GM23248 (cell line): ENCODE measurements at places on chromosomes 2 and 18. TPM values are rescaled to one million over a fixed set of nuclear protein-coding genes. Genes with fewer than 3 reads are reported as not detected.

DNA sequence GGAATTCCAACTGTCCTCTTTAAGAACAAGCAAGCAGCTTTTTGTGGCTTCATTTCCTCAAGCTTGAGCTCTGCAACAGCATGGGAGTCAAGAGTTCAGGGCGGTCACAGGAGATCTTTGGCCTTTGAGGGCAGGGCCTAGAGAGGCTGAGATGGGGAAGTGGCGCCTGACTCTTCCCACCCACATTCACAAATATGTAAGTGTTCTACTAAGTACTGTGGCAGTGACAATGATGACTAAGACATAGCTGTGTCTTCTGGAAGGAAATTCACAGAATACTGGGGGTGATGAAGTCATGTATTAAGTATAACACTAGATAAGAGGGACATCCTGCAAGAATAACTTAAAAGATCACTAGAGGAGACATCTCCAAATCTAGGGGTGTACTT lies 15.0 kb downstream of the RND3 start:
- 0 out of 2 replicates have a peak overlapping the region, but pooled peaks have one; percentile 16 for H3K4me3 ChIP-seq
- peak; percentile 93 for DNase-seq
- peak overlapping the region; percentile 95 for H3K27ac ChIP-seq
- H3K27me3 ChIP-seq: no peaks in the 10 kb centered on the region
- peaks cover 88% of the 10 kb centered on the region for H3K36me3 ChIP-seq

DNA sequence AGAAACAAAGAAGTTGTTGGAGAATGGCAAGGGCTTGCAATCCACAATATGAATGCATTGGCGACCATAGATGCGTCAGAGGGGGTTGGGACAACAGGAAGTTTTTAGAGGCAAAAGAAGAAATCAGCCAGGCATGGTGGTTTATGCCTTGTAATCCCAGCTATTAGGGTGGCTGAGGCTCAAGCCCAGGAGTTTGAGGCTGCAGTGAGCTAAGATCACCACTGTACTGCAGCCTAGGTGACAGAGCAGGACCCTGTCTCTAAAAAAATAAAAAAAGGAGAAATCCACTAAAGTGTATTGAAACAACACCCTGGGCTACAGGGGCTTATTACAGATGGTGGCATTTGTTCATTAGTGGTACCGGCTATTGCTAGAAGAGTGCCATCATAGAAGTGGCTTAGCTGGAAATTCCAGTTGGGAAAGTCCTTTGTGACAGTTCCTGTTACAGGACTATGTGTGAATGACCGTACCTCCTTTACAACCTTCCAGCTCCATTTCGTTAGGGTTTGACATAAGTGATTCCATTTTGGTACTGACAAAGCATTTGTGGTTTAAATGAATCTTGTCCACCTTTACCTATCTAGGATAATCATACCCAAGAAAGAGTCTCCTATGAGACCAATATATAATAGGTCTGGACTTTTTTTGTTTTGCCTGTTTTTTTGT lies 10.7 kb upstream of the WDSUB1 start:
- H3K27me3 ChIP-seq: no peaks in the 10 kb centered on the region
- H3K4me3 ChIP-seq: no peak overlapping the region
- no peaks in the 10 kb centered on the region for H3K4me1 ChIP-seq
- no peaks in the 10 kb centered on the region for H3K36me3 ChIP-seq

The TXNDC2 gene
- total RNA-seq: not detected in 2 replicates

The SPHKAP gene
- 0.13 and 0.32 TPM in 2 replicates for total RNA-seq

GRCh38 chr2:238928520-238929241 lies 80.8 kb downstream of the TWIST2 start:
- no peak overlapping the region for H3K4me3 ChIP-seq
- no peak overlapping the region for H3K27ac ChIP-seq
- no peaks in the 10 kb centered on the region for H3K36me3 ChIP-seq
- DNase-seq: no peak
- peaks cover 6% of the 10 kb centered on the region; the same call in 1 of the 2 replicates for H3K4me1 ChIP-seq
